ENCODE measurements at places on chromosomes 6 and 20.

DNA sequence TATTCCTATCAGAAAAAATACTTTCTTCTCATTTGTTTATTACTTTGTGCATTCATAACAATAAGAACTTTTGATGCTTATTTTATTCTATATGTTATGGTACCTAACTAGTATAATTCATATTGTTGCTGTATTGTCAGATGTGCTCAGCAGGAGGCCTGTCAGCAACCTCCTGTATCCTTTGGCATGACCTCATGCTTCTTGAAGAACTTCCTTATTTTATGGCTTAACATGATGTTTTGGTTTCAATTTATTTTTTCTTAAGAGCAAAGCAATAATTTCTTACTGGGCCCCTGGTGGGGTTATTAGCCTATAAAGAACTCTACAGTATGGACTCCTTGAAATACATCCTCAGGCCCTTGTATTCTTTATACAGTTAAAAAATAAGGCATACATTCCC lies 17.3 kb downstream of the GGTLC1 start:
- DNase-seq, result no peak

DNA sequence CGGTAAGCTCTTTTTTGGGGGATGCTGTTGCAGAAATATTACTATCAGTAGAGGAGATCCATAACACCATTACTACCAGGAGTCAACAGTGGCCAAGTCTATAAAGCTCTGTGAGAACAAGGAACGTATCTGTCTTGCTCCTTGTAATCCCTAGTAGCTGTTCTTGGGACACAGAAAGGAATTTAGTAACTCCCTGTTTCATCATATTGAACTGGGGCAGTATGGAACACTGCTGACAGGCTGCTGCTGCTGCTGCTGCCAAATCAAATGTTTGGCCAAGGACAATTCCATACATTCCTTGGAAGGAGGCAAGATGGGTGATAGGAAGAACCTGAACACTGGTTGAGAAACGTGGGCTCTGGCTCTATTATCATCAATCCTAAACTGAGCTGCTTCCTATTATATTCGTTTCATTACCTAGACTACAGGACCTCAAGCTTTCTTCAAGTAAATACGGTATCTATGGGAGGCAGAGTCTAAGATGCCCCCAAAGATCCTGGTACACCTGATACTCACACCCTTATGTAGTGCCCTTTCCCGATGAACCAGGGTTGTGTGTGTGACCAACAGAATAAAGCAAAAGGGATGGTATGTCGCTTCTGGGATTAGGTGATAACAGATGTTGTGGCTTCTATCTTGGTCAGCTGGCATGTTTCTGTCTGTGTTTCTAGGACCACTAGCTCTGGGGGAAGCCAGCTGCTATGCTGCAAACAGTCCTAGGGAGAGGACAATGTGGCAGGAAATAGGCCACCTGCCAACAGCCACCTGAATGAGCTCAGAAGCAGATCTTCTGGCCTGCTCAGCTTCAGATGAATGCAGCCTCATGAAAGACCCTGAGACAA lies 39.5 kb downstream of the ELOVL5 start:
- DNase-seq, result peak; percentile 59

- DNase-seq, result no peak
These were observed 6.6 kb upstream of the SOX18 start for GRCh38 chr20:64055893-64056638.

GRCh38 chr6:106882601-106883518 lies 91.7 kb downstream of the CD24 start:
- no peak for DNase-seq
